ENCODE measurements at places on chromosomes 11 and 22.

DNA sequence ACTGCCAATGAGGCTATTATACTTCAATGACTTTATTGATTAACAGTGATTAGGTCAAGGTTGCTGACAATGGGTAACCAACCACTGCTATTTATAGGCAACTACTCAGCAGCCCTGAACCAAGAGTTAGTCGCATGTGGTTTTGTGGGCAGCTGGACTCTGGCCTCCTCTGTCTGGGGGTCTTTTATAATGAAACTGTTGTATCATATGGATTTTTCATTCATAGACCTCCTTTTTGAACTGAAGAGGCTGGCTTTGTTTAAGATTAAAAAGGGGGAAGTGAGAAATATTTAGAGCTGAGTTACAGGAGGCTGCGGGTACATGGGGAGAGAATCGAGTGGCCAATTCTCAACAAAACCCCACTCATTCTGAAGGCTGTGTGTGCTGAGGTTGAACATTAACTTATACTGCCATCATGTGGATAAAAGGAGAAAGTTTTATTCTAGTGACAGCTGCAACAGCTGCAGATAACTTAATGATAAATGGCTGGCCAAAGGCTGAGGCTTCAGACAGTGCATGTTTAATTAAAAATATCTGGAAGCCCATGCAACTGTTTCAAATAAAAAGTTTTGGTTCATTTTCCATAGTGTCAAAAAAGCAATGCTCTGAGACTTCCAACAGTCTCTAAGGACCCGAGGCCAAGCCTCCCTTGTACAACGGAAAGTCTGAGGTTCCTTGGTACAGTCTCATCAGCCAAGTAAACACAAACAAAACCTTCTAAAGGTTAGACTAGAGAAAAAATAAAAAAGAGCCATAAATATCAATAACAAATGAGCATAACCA is 682.6 kb downstream of the KCNA4 start:
- DNase-seq = no peak

- DNase-seq = no peak
Measured at GRCh38 chr22:38490915-38491314, 15.2 kb downstream of the DDX17 start.

GRCh38 chr11:130675917-130676316 is 227.5 kb downstream of the ADAMTS15 start:
- DNase-seq = no peak

GRCh38 chr11:72627594-72628281 is 46.5 kb downstream of the PDE2A start:
- DNase-seq = no peak

GRCh38 chr22:29171721-29172120 is 34.0 kb upstream of the EMID1 start:
- DNase-seq = no peak

DNA sequence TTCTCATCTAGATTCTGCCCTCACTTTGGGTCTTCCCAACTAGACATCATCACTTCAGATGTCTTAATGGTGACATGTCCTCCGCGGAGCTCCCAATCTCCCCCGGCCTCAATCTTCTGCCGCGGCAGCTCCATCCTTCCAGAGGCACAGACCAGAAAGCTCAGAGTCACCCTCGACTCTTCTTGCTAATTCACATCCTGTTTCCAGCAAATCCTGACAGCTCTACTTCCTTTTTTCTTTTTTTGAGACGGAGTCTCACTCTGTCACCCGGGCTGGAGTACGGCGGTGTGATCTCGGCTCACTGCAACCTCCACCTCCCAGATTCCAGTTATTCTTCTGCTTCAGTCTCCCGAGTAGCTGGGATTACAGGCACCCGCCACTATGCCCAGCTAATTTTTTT is 54.5 kb downstream of the CACNG2 start:
- DNase-seq = no peak

DNA sequence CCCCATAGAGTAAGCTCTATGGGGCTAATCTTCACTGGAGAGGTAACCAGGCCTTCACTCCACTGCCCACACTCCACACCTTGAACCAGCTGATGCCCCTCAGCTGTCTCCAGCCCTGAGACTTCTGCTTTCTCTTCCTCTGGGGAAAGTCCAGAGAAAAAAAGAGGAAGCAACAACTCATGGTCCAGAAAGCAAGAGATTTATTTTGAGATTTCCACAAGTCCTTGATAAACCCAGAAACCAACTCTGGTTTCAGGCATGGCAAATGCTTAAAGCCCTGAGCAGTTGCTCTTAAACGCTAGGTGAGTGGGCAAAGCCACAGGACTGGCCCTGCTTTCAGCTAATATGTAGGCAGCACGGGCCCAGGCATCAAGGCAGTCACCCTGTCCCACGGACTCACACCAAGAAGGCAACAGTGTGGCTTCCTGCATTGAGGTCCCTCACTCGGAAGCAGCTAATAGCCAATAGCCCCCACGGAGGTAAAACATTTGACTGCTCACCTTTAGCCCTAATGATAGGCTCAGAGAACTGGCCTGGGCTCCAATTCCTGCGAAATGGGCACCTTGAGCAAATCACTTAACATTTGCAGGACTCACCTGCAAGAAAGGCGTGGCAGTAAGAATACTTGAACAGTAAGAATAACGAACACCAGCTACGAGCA is 4.3 kb downstream of the CYB561A3 start:
- no peak for DNase-seq
